ENCODE measurements at places on chromosomes 5 and 9. TPM values are rescaled to one million over a fixed set of nuclear protein-coding genes. Genes with fewer than 3 reads are reported as not detected.

DNA sequence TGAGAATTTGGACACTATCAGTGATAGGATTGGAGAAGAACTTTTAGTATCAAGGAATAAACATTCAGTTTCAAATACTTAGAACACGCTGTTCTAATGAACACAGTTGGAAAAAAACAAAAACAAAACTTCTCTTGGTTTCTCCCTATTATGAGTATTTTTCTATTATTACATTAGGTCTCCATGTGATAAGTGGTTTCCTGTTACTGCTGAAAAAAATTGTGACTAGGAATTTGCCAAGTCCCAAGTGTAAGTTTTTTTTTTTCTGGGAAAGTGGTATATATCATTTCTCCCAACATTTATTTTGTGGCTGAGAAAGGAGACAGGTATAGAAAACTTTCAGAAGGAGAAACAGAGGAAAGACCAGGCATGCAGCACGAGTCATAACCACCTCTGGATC lies 41.1 kb downstream of the PCSK1 start:
- no peak overlapping the region for H3K27ac ChIP-seq
- no peak overlapping the region for H3K4me3 ChIP-seq
- H3K4me1 ChIP-seq: no peaks in the 10 kb centered on the region
- no peaks in the 10 kb centered on the region for H3K27me3 ChIP-seq
- no peak for DNase-seq
- no peaks in the 10 kb centered on the region for H3K36me3 ChIP-seq

- no peaks in the 10 kb centered on the region for H3K36me3 ChIP-seq
- no peak for DNase-seq
- no peaks in the 10 kb centered on the region for H3K4me1 ChIP-seq
- no peak overlapping the region for H3K4me3 ChIP-seq
These were observed 155.5 kb downstream of the RAB3C start for GRCh38 chr5:58738336-58738735.

DNA sequence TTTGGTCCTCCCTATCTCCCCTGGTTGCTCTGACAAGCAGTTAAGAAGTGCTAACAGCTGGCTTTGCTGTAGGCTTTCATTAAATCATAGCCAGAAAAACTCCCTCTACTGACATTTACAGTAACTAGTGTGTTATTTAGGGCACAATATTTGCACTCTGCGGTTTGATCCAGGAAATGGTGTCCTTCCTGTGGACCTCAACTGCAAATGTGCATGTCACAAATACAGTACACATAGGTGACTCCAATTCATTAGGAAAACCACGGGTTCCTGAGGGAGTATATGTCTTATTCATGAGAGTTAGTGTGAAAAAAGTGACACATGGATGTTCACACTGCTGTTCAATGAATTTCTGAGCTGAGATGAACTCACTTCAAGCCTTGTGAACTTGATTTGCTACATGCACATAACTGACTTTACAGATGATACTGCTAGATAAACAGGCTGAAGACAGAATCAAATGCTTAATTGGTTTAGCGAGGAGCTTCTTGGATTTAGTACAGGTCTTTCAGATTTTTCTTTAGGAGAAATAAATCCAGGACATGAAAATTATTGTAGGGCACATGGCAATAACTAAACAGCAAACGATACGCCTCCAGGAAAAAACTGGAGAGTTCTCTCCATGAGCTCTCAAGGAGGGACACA lies 281.5 kb downstream of the EFNA5 start:
- no peaks in the 10 kb centered on the region for H3K36me3 ChIP-seq
- H3K4me3 ChIP-seq: peak overlapping the region; percentile 58
- peak; percentile 60 for DNase-seq
- peaks cover 7% of the 10 kb centered on the region for H3K27me3 ChIP-seq
- peaks cover 29% of the 10 kb centered on the region for H3K4me1 ChIP-seq
- peak overlapping the region; percentile 72 for H3K27ac ChIP-seq

GRCh38 chr9:2247340-2247739 lies 232.2 kb downstream of the SMARCA2 start:
- H3K4me3 ChIP-seq: no peak overlapping the region
- H3K27ac ChIP-seq: no peak overlapping the region
- no peak for DNase-seq

DNA sequence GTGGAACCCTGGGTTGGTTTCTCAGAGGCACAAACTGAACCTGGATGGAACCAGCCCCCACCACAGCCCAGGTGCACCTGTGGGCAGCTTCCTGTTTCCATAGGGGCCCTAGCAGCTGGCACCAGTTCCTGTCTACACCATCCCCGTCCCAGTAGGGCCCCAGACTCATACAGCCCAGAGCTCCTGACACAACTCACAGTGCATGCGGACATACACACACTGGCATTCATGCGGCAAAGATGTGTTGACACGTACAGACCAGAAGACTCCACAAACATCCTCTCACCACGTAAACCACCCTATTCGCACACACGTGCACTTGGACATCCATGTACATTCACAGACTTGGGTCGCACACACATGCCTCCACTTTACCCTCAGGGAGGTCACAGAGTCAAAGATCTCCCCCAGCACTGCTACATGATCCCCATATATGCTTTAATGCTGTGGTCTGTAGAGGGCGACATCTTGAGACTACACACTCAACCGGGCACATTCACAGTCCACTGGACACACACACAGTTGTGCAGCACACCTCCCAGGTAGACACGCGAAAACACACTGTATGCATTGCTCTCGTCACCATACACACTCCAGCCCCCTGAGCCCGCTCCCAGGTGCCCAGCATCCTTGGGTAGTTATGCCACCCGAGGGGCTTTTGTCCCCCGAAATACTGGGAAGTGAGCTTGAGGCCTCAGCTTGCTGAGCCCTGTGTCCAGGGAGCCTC lies 22.4 kb downstream of the CXXC5 start:
- DNase-seq: no peak
- no peak overlapping the region for H3K4me3 ChIP-seq

DNA sequence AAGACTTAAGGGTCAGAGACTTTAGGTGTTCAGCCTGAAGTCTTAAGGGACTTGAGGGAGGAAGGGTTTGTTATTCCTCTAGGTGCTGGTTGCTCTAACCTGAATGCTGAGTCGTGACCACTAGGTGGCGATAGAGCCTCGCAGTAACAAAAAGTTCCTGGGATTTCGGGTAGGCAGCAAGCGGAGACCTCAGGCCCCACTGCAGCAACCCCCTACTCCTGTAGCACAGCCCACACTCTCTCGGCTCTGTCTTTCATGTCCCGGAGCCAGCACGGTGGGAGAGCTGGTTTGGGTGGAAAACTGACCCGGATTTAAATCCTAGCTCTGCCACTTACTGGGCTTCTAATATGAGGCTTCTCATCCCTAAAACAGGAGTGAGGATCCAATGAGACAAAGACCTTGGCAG lies 100.3 kb upstream of the PANK3 start:
- H3K4me1 ChIP-seq: peaks cover 16% of the 10 kb centered on the region
- H3K27ac ChIP-seq: no peak overlapping the region
- H3K27me3 ChIP-seq: no peaks in the 10 kb centered on the region
- peak; percentile 74 for DNase-seq
- H3K4me3 ChIP-seq: no peak overlapping the region

DNA sequence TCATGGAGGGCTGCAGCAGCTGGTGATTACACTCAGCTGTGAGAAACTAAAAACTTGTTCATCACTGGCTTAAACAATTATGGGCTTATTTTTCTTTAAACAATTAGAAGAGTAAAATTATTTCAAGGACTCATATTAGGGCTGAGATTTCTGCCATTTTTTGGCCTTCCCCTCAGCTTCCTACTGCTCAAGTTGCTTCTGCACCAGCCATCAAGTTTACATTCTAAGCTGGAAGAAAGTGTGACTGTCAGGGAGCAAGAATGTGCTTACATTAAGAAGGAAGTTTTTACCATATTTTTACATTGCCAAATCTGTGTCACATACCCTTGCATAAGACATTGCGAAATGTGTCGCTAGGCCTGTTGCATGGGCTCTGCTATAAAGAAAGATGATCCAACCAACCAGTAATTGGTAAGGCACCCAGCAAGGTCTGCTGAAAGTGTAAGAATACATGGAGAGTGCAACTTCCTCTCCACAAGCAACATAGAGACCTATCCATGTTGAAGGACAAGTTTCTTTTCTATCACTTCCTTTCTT lies 260.3 kb upstream of the CDH10 start:
- H3K27me3 ChIP-seq: no peaks in the 10 kb centered on the region
- no peak overlapping the region for H3K27ac ChIP-seq
- no peak overlapping the region for H3K4me3 ChIP-seq
- peak; percentile 59 for DNase-seq

DNA sequence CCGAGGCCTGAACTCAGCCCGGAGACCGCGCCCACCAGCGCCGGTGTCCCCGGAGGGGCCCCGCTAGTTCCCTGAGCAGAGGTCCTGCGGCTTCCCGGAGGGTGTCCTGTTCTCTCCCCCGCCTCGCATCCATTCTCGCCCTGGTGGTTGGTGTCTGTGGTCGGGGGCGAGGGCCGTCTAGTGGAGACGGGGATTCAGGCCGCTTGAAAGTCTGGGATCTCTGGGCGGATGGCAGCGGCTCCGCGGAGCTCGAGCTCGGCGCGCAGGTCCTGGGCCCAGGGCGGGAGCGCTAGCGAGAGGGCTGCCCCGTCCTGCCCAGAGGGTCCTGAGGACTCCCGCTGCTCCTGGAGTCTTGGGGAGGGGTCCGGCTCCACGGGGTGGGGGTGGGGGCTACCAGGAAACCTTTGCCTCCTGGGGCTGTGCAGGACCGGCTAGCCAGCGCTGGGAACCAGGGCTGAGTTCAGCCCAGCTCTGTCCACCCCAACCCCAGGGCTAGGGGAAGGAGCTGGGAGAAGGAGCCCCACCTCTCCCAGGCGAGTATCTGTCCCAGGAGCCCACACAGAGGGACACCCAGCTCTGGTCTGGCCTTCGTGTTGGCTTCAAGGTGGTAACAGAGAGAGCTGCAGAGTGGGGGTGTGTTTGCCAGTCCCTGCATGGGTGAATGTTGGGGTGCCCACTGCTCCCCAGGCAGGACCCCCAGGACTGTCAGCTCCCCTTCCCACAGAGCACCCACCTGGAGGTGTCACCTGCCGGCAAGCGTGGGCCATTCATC lies 4.0 kb downstream of the TOR4A start:
- H3K36me3 ChIP-seq: no peaks in the 10 kb centered on the region
- DNase-seq: no peak
- H3K4me3 ChIP-seq: no peak overlapping the region
- H3K27ac ChIP-seq: no peak overlapping the region

- H3K36me3 ChIP-seq: no peaks in the 10 kb centered on the region
- H3K4me3 ChIP-seq: no peak overlapping the region
- H3K27ac ChIP-seq: no peak overlapping the region
These were observed 317.0 kb upstream of the IRX4 start for GRCh38 chr5:2199697-2200096.

- H3K4me1 ChIP-seq: peaks cover 13% of the 10 kb centered on the region
- peak; percentile 69 for DNase-seq
- H3K4me3 ChIP-seq: no peak overlapping the region
- H3K27ac ChIP-seq: peak overlapping the region; percentile 34
These were observed 127.8 kb downstream of the MED27 start for GRCh38 chr9:131951905-131952304.

DNA sequence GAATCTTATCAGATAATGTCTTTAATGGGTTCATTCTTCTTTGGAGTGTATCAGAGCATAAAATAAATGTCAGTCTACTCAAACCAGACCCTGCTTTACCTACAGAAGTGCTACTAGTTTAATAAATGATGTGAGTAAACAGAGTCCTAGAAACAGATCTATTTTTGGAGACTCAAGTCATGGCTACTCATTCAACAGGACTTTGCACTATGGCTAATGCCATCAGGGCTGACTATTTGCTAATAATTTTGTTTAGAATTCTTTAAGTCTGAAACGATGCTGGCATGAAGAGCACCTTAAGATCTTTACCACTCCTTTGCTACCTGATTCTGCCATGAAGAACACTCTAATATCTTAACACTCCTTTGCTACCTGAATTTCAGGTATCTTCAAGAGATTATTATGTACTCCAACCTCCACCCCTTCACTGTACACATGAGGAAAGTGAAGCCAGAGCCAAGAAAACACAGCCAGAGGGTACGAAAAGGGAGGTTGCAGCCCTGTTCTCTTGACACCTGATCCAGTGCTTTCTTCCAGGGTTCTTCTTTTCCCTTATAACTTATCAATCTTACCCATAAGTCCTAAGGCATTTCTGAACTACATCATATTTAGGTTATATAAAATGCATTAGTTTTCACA lies 62.4 kb downstream of the ZNF608 start:
- no peaks in the 10 kb centered on the region for H3K36me3 ChIP-seq
- H3K4me3 ChIP-seq: no peak overlapping the region
- H3K27ac ChIP-seq: no peak overlapping the region
- H3K27me3 ChIP-seq: no peaks in the 10 kb centered on the region

GRCh38 chr5:157215514-157216167 lies 35.0 kb downstream of the ITK start:
- H3K36me3 ChIP-seq: no peaks in the 10 kb centered on the region
- no peak overlapping the region for H3K4me3 ChIP-seq
- no peaks in the 10 kb centered on the region for H3K4me1 ChIP-seq

GRCh38 chr9:98009936-98010335 lies 26.8 kb downstream of the ANP32B start:
- H3K27me3 ChIP-seq: no peaks in the 10 kb centered on the region
- DNase-seq: no peak
- H3K36me3 ChIP-seq: peaks cover 88% of the 10 kb centered on the region
- H3K27ac ChIP-seq: peak overlapping the region; percentile 6
- H3K4me3 ChIP-seq: no peak overlapping the region

DNA sequence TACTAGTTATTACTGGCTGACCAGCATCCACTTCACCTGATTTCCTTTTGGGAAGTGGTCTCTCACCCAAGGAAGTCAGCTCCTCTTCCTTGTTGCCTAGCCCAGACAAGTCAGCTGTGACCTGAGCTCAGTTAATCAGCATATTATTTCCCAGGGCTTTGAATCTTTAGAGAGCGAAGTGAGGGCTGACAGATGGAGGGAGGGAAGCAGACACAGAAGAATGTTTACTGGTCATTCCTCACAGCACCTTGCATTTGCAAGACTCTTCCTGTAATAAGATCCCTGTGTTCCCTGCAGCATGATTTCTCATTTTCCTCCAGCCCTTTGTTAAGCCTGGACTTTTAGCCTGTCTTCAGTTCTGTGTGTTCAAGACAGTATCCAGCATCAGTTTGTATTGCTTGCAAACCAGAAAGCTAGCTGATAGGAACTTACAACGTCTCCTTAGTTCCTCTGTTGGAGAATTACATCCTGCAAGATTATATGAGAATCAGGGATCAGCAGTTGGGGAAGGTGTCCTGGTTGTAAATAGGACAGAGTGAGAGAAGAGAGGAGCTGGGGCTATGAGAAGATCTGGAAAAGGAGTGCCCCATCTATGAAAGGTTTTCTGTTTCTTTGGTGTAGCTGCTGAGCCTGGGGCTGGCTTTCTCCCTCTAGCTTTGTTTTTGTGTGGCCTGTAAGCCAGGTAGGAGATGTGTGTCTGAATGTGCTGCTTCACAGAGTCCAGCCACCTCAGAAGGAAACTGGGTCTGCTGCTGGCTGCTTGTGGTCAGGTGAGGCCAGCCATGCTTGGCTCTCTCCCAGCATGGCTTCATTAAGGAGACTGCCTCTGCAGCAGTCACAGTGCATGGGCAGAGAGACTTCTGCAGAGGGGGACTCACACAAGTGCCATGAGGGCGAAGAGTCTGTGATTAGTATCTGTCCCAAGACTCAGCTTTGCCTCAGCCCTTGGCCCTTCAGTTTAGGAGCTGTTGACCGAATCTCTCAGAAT lies 50.3 kb downstream of the MAN2A1 start:
- peak; percentile 42 for DNase-seq
- no peaks in the 10 kb centered on the region for H3K36me3 ChIP-seq
- H3K4me3 ChIP-seq: no peak overlapping the region
- peaks cover 53% of the 10 kb centered on the region for H3K4me1 ChIP-seq

Gene FLT4
- 0.76 TPM for total RNA-seq

Gene PCDHGB3
- 2.8 TPM for total RNA-seq

Measured in GM23248 (cell line).